NCI-H1092 (cell line): ENCODE measurements at places on chromosomes 1 and 21.

- DNase-seq = no peak
These were observed 669.0 kb downstream of the RWDD3 start for GRCh38 chr1:95903060-95903459.

GRCh38 chr1:19837866-19838265 lies 22.8 kb upstream of the RNF186 start:
- DNase-seq = no peak

GRCh38 chr1:115547696-115548095 lies 94.1 kb upstream of the VANGL1 start:
- DNase-seq = no peak

DNA sequence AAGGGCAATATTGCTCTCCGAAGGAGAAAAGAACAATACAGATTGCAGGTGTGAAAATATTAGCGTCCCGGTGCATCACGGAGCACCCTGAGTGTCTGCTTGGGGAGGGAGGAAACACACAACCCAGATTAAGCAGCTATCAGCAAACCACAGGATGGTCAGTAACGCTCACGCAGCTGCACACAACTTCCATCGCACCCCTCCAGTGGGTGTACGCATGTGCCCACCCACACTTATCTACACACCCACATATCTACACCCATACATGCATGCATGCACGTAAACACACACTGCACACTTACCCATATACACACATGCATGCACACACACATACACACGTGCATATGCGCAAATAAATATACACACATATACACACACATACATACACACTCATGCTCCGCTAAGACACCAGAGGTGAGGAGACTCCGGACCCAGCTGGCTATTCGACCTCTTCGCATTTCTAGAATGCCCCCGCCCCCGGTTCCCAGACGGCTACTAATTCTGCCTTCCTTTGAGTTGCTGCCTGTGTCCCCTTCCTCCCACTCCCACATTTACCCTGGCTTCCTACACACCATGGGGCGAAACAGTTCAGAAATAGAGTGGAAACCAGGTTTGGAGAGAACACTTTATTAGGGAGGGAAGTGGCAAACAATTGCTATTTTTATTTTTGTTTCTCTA lies 26.2 kb downstream of the ITPKB start:
- no peak for DNase-seq

DNA sequence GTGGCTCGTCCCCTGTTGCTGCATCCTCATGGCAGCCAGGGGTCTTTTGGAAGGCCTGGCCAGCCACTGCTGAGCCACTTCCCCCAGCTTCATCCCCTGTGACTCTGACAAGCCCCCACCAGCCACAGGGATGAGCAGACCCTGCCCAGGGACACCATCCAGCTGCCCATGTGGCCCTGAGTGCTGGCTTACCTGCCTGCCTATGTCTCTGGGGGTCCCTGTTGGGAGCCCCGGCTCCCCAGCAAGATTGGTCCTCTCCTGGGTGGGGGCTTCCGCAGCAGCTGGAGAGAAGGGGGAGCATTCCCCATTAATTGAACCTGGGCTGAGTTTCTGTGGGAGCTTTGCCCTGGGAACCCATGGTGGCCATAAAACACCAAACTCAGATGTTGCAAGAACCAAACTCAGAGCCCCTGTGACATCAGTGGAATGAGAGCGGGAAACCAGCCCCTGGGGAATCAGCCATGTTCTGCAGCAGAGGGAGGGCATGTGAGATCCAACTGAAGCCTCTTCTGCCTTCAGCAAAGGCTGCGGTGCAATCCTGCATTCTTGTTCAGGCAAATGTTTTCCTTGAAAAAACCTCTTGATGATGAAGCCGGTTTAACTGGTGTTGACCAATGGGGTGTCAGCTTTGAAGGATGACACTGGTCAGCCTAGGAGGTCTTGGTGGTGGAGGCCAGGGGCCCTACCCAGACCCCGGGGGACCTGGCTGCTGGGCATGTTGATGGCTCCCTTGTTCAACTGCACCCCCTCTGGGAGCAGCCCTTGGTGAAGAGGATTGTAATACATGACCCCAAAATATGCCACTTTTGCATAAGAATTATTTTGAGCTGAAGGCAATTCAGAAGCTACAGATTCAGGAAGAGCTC lies 28.3 kb upstream of the COL18A1 start:
- DNase-seq = no peak

DNA sequence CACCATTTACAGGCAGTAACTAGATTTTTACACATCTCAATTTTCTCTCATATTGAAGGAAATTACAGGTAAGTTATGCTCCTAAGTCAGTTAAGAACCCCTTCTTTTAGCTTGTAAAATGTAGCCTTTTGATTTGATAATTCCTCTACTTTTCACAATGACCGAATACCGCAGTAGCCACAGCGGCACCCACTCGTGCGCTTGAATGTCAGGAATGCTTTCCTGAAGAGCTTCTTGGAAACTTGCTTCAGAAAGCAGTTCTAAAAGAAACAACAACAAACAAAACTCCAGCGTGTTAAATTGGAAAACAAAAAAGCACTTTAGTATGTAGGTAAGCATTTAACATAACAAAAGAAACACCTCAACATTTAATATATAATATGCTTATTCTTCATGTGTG lies 9.9 kb upstream of the DNTTIP2 start:
- no peak for DNase-seq

DNA sequence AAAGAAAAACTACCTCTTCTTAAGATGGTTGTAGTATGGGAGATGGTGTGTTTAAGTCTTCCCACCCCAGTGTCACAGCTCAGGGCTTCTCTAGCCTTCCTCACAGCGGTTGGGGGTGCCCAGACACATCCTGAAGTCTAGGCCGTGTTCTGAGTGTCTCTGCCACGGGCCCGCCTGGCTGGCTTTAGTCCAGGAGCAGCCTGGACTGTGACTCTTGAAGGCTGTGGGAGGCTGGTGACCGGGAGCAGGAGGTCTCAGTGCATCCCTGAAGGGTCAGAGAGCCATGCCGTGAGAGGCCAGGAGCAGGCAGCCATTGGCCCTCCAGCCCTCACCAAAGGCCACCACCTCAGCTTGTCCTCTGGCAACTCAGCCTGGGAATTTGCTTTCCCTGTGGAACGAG lies 4.5 kb downstream of the EPHX1 start:
- DNase-seq = no peak

GRCh38 chr1:165703648-165704047 lies 5.3 kb upstream of the ALDH9A1 start:
- no peak for DNase-seq

DNA sequence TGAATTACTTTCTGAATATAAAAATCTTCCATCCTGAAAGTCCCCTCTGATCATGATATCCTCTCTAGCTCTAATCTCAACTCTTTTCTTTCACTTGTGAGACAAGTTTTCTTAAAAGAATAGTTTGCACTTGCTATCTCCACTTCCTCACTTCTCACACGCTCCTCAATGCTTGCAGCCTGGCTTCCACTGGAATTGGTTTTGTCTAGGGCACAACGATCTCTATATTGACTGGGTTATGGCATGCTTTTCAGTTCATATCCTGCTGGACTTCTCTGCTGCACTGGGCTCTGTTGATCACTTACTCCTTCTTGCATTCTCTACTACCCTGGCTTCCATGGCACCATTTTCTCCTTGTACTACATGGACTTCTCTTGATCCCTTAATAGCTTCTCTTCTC lies 474 bp downstream of the FCRLA start:
- DNase-seq = no peak

- no peak for DNase-seq
These were observed 75.1 kb downstream of the PGM1 start for GRCh38 chr1:63668298-63668697.

GRCh38 chr1:79955966-79956365 lies 949.4 kb upstream of the ADGRL4 start:
- no peak for DNase-seq

- DNase-seq = no peak
These were observed 580 bp downstream of the TENT5B start for GRCh38 chr1:27011976-27012563.

- DNase-seq = no peak
These were observed 106.4 kb downstream of the CTH start for GRCh38 chr1:70517444-70517843.

DNA sequence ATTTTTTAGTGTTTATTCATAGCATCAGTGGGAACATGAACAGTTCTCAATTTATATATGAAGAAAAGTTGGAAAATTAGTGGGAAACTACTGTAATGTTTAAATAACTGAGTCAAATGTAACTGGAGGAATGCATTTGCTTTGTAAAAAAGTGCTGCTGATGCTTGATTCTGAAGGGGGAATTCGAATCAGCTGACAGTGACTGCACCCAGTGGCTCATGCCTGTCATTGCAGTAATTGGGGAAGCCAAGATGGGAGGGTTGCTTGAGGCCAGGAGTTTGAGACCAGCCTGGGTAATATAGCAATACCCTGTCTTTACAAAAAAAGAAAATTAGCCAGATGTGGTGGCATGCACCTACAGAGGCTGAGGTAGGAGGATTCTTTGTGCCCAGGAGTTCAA lies 398.4 kb downstream of the ZP4 start:
- no peak for DNase-seq

DNA sequence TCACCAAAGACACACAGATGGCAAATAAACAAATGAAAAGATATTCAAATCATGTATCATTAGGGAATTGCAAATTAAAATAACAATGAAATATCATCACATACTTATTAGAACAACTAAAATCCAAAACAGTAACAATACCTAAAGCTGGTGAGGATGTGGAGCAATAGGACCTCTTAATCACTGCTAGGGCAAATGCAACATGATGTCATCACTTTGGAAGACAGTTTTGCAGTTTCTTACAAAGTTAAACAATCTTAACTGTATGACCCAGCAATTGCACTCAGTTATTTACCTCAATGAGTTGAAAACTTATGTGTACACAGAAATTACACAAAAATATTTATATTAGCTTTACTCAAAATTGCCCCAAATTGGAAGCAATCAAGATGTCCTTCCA lies 47.3 kb downstream of the SELENOF start:
- DNase-seq = no peak

GRCh38 chr1:208278638-208279037 lies 34.5 kb upstream of the PLXNA2 start:
- no peak for DNase-seq

GRCh38 chr21:14273736-14274538 lies 58.0 kb downstream of the RBM11 start:
- DNase-seq = no peak
